ENCODE measurements at places on chromosomes 6 and 20.

DNA sequence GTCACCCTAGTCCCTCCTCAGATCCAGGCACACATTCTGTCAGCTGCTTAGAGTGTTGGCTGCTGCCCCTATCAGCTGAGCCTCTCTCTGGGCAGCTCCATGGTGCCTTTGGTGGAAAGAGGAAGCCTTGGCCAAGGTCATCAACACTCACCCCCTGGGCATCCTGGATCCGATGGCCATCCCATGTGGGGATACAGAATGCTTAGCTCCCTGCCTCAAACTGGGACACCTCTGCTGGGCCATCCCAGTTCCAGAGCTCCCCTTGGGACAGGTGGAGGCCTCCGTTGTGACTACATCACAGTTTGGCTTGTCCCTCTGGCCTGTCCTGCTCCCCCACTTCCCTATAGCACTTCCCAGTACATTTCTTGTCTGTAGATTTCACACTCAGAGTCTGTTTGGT is 45.6 kb downstream of the TOX2 start:
- DNase-seq: no peak

DNA sequence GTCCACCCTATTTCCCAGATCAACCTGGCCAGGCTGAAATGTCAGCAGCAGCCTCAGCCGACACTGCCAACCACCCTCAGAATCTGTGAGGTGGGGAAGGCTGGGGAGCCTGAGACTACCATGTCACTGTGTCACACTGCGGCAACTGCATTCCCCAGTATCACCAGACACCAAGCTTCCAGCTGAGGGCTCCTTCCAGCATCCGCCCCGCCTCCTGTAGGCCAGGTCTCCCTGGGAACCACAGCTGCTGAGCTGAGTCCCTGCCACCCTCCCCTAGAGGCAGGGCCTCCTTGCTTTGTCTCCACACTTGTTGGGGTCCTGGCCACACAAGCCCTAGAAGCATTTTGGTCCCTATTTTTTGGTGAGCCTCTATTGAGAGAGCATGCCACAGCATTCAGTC is 115.7 kb downstream of the UNC5CL start:
- no peak for DNase-seq

DNA sequence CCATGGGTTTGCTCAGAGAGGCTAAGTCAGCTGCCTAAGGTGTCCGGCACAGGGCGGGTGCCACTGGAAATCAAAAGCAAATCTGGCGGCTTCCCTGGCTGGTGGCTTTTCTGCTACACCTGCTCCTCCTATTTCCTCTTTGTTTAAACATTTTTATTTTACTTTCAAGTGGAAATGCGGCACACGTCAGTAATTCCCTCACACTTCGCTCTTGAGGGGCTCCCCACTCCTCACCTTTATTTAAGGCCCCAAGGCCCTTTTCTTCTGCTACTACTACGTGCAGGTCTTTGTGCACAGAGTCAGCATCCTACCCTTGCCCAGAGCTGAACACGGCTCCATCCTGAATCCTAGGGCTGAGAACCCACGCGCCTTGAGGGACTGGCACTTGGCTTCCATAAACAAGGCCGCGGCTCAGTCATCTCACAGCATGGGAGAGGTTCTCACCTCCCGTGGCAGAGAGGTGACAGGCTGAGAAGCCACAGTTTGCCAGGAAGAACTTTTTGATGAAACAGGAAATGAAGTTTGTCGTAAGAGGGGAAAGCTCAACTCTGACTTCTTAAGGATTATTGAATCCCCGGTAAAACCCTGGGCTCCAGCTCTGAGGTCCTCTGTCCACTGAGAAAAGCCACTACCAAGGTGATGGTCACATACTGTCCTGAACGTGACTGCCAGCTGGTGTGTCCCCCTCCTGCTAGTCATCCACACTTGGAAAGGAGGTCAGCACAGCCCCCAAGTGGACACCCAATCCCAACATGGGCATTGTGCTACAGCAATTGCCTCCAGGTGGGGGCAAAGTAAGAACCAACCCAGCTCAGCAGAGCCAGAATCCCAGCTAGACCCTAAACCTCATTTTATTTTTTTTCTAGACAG is 48.0 kb downstream of the NFATC2 start:
- no peak for DNase-seq

- no peak for DNase-seq
Observed at GRCh38 chr20:6017880-6018279, 36.0 kb downstream of the LRRN4 start.

DNA sequence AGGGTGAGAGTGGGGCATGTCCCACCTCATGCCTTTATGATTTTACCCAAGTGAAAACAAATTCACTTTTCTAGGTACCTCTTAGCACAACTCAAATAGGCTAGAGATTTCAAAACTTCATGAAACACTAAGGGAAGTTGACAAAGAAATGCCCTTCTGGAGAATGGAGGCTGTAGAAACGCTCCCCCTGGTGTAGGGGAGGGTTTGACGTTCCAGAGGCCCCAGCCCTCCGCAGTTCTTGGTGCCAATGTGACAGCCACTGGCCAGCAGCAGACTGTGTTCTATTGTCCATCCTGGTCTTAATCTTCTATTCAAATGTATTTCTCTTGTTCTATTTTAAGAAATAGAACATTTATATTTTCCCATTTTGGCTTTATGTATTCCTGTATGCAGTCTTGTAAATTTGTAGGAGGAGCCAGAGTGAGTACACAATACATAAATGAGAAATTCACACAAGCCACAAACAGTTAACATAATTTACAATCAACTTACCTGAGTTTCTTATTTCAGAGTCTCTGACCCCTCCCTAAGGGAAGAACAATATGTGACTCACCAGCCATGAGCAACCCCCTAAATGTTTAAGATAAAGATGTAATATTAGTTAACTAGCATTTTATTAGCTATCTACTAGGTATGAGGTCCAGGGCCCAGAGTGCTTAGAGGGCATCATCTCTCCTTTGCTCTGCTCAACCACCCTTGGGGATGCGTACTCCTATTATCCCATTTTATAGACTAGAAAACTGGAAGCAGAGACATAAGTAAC is 8.8 kb upstream of the MUC21 start:
- DNase-seq: no peak

DNA sequence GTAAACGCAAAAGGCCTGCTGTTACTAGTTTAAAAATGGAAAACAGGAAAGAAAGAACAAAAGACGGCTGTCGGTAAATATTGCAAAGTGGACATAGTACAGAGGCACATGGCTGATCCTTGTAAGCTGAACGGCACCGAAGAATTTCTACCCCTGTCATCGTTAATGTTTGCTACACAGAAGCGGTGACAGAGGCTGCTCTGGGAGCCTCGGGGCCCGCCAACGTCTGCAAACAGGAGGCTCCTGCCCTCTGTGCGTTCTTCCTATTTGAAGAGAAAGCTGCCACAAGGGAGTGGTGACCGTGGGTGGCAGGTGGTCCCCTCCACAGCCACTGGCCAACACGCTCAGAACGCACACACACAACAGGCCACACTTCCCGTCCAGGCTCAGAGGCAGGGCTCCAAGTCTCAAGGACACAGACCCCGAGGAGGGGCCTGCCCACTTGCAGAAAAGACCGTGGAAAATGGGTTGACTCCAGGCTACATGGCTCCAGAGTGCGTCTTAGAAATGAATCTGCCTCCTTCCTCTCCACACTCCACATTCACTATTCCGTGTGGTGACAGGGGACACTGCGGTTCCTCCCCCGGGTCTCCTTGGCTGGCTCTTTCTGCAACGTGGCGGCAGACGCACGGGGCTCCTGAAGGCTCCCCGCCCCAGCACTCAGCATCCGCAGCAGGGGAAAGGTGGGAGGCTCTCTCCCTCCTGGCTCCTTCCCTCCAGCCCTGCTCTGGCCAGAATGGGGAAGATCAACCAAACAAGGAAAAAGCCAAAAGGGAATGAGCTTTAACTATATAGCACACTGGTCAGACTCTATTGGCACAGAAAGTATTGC is 64.5 kb downstream of the GMPR start:
- DNase-seq: no peak

GRCh38 chr6:122712093-122712447 is 67.4 kb upstream of the FABP7 start:
- no peak for DNase-seq

DNA sequence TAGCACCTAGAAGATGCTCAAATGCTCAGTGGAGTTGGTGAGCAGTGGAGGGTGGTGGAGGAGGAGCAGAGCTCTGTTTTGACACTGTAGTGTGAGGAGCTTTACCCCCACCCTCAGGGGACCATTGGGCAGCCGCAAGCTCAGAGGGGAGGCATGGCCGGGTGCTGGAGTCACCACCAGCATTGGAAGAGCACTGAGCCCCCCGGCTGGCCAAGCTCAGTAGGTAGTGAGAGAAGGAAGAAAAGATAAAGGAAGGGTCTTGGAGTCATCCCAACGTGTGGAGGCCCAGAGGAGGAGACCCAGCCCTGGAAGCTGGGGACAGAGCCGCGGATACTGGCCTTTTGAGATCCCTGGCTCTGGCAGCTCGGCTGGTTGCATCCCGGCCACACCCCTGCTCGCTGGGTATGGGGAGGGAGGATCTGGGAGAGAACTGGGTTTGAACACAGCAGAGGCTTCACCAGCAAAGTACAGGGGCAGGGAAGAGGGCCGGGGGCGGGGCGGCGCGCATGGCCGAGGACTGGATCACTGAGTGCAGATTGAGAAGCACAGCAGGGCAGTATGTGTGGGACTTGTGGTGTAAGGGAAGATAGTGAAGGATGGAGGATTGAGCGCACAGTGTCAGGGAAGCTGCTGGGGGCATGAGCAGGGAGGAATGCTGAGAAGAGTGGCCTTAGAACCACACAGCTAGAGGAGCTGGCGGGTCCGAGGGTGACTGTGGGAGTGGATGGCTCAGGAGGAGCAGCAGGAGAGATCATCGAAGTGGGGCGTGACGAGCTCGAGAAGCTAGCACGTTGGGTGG is 24.4 kb downstream of the SYNDIG1 start:
- DNase-seq: no peak

- DNase-seq: no peak
Observed at GRCh38 chr6:18314317-18314997, 50.1 kb upstream of the DEK start.

DNA sequence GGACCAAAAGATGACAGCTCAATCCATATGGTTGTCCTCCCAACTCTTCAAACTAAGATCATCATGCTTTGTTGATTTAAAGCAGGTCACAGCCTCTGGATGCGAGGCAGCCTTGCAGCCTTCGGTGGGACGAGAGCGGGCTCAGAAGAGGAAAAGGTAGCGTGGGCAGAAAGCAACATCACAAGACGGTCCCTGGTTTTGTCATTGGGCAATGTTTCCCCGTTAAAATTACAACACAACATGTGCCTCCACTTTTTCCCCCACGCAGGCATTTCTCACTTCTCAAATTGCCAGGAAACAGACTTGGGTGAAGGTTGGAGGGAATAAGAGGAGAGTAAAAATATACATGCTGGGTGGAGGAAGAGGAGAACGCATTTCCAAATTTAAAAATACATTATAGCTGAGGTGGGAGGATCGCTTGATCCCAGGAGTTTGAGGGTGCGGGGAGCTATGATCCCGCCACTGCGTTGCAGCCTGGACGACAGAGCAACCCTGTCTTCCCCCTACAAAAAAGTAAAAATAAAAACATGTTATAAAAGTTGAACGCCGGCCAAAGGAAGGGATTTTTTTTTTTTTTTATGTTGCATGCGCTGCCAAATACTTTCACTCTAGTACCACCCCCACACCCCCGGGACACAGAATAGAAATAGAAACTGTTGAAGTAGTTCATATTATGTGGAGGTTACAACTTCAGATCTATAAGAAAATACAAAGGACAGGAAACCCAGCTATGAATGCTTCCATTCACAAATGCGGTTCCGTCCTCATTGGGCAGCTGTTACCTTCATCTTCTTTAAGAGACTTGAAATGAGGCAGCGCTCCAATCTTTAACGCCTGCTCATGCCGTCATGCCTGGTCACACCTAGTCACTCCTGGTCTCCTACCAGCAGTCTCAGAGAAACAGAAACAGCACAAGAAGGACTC is 13.9 kb upstream of the NAA20 start:
- DNase-seq: no peak

Measured in NCI-H1048 (cell line).